ENCODE measurements at places on chromosomes 3 and 15.

DNA sequence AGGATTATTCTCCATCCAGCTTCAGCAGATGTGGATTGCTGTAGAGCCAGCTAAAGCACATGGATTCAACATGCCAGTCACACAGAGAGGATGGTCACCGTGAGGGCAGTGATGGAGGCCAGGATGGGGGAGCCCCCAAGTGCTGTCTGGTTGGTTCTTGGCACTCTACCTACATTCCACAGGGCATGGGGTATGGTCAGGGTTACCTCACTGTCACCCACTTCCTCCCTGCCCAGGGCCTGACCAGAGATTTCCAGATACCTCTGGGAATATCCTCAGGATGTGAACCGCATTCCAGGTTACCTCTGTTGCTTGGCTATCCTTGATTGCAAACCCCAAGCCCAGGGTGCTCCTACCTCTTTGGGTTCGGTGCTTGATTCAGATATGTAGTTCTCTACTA, 147.3 kb upstream of the TRIM42 start:
- DNase-seq = no peak

- no peak for DNase-seq
Observed at GRCh38 chr3:117669774-117670173, 960.2 kb downstream of the TUSC7 start.

DNA sequence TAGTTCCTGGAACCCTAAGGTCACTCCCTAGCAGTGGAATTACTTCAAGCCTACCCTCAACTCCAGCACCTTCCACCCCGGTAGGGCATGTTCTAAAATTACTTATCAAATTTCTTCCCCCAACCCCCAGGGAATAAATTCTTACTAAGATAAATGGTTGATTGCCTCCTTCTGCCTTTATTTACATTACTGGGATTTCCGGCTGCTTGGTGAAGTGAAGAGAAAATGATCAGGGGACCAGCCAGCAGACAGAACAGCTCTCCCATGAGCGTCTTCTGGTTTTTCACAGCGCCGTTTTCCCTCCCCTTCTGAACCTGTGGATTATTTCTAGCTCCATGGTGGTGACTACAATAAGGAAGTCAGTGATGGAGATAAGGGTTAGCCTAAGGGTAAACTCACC, 521.5 kb upstream of the PPP2R3A start:
- DNase-seq = no peak

DNA sequence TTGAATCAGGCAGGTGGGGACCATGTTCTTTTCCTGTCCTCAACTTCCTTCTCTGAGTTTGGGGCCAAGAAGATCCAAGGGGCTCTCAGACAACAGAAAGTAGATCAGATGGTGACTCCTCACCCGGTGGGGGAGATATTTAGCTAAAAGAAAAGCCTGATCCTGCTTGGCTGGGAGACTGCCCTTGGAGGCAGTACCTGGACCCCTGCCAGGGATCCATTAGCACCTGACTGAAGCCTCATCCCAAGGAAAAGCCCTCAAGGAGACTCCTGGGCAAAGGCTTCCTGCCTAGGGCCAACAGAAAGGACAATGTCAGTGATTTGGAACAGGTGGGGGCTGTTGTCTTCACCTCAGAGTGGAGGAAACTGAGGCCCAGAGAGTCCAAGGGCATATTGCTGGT, 33.5 kb upstream of the HHATL start:
- no peak for DNase-seq

- no peak for DNase-seq
Observed at GRCh38 chr3:155076888-155077287, 3.2 kb upstream of the MME start.

- no peak for DNase-seq
Observed at GRCh38 chr3:120420360-120420759, 30.4 kb downstream of the FSTL1 start.

- DNase-seq = peak; percentile 80
Observed at GRCh38 chr3:132660052-132660810, at the start of gene UBA5. Gene UBA5 (plus strand): TSS chr3:132660329. CDS start chr3:132660538, 209 bp downstream.

GRCh38 chr3:189652042-189652441, 20.9 kb downstream of the TP63 start:
- DNase-seq = peak; percentile 25

DNA sequence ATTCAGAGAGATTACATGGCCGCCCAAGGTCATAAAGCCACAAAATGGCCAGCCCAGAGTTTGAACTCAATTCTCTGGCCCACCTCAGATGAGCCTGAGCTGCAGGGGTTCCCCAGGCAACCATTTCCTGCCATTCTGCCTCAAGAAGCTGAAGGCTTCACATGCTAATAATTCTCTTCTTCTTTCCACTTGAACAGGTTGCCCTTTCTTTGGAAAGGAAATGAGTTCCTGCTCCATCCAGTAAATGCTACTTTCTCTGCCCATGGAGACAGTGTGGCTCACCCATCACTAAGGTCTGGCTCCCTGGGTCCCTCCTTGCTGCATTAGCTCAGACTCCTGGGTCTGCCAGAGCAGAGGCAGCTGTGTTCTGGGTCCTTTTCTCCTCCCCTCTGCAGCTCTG, 48.2 kb downstream of the TRIM42 start:
- no peak for DNase-seq

DNA sequence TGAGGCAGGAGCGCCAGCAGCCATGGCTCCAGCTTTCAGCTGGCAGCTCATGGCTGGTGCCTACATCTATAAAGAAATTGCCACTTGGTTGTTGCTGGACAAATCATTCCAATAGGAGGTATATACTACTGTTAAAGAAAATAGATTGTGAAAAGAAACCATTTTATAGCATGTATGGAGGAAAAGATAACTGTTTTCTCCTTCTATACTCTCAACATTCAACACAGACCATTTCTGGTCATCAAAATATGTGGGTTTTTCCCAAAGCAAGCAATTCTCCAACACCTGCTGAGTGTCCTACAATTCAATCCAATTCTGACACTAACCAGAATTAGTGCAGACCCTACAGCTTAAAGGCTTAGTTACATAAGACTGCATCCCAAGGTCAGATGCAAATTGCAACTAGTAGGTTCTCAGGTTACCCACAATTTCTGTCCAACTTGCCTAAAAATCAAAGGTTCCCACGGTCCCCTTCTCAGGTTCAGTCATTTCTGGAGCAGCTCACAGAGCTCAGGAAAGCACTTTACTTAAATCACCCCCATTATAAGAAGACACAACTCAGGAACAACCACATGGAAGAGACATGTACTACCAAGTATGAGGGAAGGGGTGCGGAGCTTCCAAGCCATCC, 42.4 kb upstream of the STRIT1 start:
- no peak for DNase-seq

- DNase-seq = no peak
Observed at GRCh38 chr3:158977497-158977896, 175.6 kb downstream of the MFSD1 start.

DNA sequence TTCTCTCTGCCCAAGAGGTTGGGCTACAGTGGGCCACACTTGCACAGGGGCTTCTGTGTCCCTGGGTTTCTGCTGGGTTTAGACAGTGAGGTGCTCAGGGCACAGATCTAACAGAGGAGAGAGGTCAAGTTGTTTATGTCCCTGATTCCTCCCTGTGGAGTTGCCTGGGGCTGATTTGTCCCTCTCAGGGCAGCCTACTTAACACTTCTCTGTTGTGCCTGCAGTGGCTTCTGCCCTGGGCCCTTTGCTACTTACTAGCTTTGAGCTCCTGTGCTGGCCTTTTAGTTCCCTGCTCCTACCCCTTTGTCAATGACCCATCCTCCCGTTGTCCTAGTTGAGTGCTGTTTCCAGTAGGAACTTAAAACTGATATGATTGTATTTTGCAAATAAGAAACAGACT, 114.0 kb upstream of the RGMA start:
- DNase-seq = no peak

- DNase-seq = no peak
Observed at GRCh38 chr3:49460188-49460890, 9.7 kb upstream of the DAG1 start.

- DNase-seq = no peak
Observed at GRCh38 chr3:48409291-48410201, 20.3 kb downstream of the PLXNB1 start.

- DNase-seq = no peak
Observed at GRCh38 chr3:153216928-153217327, 54.9 kb downstream of the RAP2B start.

DNA sequence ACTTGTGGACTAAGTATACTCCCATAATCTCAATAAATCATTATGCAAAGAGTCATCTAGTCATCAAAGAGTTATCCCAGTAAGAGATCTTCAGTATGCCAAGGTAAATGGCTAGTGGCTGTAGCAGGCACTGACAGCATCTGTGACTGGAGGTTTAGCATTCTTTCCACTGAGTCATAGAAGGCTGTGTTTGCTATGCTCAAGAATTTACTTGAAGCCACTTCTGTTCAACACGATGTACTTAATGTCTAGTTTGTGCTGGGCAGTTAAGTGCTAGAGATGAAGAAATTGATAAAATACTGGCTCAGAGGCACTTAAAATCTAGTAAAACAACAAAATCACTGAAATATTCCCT, 13.0 kb downstream of the ZBED2 start:
- DNase-seq = no peak

DNA sequence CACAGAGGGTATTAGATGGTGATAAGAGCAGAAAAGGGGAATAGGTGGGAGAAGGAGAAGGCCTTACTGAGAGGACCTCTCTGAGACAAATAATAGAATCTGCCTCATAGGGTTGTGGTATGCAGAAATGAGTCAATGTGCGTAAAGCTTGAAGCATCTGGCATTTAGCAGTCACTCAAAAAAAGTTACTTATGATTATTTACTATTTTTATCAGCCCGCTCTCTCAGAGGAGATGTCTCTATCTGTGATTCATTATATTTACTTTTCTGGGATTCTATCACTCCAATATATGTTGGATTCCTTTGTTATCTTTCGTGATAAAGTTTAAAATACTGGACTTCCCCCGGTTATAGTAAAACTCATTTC, 4.6 kb upstream of the TM4SF1 start:
- no peak for DNase-seq

All from activated CD4-positive, alpha-beta T cell treated with anti-CD3 and anti-CD28 coated beads for 48 hours (primary cell).